ENCODE measurements at places on chromosomes 1 and 21. TPM values are rescaled to one million over a fixed set of nuclear protein-coding genes. Genes with fewer than 3 reads are reported as not detected.
A peak's percentile ranks its signal among the peaks of the same experiment; 100 is the strongest.

- DNase-seq: no peak
Measured at GRCh38 chr1:3186526-3186921, 117.5 kb downstream of the PRDM16 start.

DNA sequence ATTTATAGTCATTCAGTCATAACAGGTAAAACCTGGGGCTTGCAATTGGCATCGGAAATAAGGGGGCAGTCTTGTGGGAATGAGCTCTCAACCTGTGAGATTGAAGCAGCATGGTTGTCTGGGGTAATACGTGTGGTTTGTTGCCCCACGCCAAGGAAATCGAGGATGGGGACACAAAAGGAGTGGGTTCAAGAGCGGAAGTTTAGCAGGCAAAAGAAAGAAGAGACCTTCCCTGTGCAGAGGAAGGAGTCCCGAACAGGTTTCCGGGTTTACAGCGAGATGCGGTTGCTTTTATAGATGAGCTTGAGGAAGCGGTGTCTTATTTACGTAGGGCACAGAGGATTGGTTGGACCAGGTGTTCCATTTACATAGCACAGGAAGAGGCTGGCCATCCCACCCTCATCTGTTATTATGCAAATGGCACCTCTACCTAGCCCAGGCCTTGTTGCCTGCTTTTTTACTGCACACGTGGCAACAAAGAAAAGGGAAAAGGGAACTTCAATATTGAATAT is 37.3 kb downstream of the IFNAR1 start:
- no peak for DNase-seq

- DNase-seq: no peak
Measured at GRCh38 chr1:15066191-15066590, 87.4 kb upstream of the TMEM51 start.

- no peak for DNase-seq
Measured at GRCh38 chr1:39462074-39462473, 29.4 kb upstream of the BMP8A start.

DNA sequence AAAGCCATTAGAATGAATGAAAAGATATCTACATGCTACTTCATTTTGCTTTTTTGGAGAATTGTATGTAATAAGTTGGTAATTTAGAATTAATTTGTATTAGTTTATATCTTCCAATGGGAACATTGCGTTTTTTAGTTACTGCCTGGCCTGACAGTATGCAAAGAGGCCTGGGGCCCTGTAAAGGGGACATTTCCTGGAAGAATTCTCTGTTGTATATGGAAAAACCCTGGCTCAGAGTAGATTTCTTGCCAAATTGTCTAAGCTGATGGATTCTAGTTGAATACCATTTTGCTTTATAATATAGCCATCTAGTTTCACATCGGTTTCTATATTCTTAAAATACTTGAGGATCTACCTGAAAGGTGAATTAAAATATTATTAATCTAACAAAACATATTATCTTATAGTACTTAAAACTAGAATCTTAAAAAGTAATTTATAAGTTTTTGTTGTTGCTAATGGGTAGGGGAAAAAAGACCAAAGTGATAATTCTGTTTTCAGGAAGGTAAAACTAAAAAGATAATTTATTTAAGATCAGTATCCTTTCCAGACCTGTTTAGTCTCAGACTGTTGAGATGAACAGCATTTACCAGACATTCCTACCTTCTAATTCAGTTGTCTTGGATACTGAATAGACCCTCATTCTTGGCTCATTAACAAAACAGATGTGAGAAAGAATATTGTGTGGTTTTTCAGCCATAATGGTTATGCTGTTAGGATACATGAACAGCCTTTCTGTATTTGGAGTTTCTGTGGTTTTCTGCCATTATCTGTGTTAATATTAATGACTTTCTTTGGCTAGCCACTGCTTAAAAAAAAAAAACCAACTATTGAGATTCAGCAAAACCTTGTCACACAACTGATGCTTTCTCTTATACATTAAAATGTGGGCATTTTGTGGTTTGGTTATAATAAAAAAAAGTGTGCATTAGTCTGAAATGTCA is 4.8 kb downstream of the AGO3 start:
- DNase-seq: peak; percentile 81

GRCh38 chr1:234629026-234629425 is 19.0 kb upstream of the IRF2BP2 start:
- no peak for DNase-seq

DNA sequence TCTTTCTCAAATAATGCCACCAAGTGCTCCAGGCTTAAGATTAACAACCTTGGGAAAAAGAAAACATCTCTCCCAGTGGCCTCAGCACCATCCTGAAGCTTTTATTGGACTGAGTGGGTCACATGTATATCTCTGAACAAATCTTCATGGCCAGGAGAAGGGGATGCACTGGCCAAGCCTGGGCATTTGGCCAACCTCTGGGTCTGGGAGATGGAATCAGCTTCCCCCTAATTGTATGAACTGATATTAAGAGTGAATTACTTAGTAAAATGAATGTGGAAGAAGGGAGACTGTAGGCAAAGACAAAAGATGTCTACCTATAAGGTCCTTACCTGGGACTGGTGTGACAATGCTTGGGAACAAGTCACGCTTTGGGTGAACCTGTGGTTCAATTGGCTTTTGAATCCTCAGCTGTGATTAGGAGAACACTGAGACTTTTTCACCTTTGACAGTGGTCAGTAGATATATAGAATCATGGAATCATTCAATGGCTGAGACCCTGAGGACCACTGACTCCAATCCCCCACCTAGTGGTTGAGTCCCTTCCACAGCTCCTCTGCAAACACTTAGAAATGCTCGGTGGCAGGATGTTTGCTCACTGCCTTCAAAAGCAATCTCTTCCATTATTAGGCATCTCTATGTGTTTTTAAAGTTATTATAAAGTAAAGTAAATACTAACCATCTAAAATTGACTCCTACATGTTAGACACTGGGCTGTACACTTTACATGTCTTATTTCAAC is 102.6 kb upstream of the ATP1A1 start:
- no peak for DNase-seq

DNA sequence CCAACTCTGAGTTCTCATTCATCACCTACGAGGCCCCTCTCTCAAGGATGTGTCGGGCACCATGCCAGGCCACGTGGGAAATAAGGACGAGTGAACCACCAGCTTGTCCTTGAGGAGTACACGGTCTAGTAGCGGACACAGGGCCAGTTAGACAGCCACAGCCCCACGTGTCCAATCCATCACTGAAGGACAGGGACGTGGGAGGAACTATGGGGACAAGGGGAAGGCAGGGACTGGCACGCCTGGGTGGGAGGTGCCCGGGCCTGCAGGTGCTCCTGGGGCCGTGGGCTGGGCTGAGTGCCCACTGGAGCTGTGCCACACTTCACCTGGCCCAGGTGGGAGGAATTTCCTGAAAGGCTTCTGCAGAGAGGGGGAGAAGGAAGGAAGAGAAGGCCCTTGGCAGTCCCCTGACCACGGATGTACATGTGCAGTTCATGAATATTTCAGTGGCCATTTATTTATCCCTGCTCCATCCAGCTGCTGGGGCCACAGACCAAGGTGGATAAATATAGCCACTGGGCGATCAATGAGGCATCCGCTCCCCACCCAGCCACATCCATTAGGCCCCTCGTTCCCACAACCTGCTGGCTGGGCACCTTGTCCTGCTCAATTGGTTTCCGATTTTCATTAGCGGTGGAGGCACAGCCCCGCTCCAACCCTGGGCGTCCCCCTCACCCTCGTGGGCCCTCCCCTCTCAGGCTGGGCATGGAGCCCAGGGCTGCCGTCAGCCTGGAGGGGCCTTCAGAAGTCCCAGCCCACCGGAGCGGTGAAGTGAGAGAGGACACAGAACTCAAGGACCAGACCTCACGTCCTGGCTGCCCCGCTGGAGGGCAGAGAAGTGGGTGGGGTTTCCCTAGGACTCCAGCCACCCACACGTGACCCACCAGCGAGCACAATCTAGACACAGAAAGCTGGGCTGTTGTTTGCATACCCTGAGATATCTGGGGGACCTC is 59.5 kb downstream of the CASZ1 start:
- DNase-seq: no peak

GRCh38 chr1:204443260-204443619 is 31.6 kb upstream of the PPP1R15B start:
- no peak for DNase-seq

Gene KIAA0040
- 2.9 TPM for total RNA-seq

GRCh38 chr1:2962946-2963345 is 58.3 kb upstream of the ACTRT2 start:
- no peak for DNase-seq

DNA sequence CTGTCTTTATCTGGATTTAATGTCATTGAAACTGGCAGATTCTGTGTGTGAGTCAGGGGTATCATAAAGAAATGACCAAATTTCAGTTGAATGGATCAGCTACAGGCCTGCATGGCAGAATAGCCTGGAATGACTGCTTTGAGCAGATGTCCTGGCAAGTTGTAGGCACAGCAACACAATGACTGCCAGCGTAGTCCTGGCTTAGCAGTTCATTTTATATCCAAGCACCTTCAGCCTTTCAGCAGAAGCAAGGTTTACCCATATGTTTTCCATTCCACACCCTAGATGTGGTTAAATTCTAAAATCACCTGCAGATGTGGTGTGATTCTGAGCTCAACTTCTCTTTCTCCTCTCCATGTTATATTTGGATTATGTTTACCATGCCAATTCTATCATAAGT is 22.3 kb upstream of the PTGFR start:
- no peak for DNase-seq

Gene SMIM1
- 10.1 TPM for total RNA-seq

Gene KCND3
- 9.5 TPM for total RNA-seq

Data from spinal cord (tissue), 10 donors.